AG04449 (cell line): ENCODE measurements at places on chromosomes 6 and 20.

- DNase-seq: peak; percentile 92
Measured at GRCh38 chr20:51327251-51327841, 215.2 kb downstream of the NFATC2 start.

GRCh38 chr20:60263725-60264709 lies 305.8 kb downstream of the CDH26 start:
- no peak for DNase-seq

- DNase-seq: peak; percentile 31
Measured at GRCh38 chr6:18242062-18242851, 22.1 kb downstream of the DEK start.

GRCh38 chr6:34093854-34094430 lies 51.9 kb downstream of the GRM4 start:
- DNase-seq: no peak

DNA sequence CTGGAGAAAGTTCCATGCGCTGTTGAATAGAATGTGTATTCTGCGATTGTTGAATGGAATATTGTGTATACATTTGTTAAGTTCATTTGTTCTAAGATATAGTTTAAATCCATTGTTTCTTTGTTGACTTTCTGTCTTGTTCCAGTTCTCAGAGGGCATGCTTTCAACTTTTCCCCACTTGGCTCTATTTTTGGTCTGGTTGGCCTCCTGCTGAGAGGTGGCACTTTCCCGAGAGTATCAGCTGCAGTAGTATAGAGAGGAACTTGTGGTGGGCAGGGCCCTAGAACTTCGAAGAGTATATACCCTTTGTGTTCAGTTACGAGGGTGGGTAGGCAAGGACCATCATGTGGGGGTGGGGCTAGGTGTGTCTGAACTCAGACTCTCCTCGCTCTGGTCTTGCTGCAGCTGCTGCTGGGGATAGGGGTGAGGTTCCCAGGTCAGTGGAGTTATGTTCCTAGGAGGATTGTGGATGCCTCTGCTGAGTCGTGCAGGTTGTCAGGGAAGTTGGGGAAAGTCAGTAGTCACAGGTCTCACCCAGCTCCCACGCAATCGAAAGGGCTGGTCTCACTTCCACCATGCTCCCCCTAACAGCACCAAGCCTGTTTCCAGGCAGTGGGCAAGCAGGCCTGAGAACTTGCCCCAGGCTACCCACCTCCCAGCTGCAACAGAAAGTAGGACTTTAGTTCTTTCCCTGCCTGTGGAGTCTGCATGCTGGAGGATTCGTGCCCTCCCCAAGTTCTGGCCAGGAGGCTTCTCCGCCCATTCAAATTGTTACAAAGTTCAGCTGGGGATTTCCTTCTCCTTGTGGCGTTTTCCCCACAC lies 118.9 kb upstream of the SSTR4 start:
- DNase-seq: no peak

- no peak for DNase-seq
Measured at GRCh38 chr6:132816660-132817059, 2.3 kb downstream of the RPS12 start.

- DNase-seq: no peak
Measured at GRCh38 chr6:148827416-148828045, 80.7 kb downstream of the UST start.

DNA sequence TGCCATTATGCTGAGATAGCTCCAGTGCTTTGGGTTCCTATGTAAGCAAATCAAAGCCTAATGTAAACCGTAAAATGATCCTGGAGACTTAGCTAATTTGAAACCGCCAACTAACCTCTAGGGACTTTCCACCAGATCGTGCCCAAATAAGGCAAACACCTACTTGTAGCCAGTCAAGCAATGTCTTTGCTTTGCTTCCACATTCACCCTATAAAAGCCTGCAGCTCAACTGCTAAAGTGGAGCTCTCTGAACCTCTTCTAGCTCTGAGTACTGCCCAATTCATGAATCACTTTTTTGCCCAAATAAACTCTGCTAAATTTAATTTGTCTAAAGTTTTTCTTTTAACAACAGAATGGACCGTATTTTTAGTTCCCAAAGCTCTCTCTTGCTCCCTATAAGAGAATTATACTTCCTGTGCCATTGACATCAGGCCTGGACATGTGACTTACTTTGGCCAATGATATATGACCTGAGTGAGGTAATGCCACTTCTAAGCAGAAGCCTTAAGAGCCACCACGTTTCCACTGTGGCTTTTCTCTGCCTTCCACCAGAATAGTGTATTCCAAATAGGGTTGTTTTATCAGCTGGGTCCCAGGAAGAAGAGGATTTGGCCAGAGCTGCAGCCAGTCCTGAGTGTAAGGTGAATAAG lies 34.8 kb upstream of the PSMF1 start:
- DNase-seq: no peak

GRCh38 chr20:63446216-63447024 lies 26.0 kb downstream of the KCNQ2 start:
- DNase-seq: no peak

DNA sequence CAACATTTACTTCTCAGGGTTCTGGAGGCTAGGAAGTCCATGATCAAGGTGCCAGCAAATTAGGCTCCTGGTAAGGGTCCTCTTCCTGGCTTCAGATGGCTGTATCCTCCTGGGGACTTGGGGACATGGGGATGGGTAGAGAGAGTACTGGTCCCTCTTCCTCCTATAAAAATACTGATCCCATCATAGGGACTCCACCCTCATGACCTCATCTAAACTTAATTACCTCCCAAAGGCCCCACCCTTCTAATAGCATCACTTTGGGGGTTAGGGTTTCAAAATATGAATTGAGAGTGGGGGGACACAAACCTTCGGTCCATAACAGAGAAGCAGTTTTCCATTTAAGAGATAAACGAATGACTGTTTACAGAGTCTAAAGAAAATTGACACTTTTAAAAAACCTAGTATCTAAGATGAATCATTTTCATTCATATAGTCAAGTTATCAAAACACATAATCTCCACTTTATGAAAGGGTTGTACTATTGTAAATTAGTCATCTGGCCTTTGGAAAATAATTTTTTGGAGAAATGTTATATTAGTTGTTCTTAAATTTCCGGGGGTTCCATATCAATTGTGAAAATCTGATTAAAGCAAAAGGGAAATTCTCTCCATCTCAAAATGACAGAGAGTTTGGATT lies 33.5 kb downstream of the ELOVL5 start:
- DNase-seq: no peak

DNA sequence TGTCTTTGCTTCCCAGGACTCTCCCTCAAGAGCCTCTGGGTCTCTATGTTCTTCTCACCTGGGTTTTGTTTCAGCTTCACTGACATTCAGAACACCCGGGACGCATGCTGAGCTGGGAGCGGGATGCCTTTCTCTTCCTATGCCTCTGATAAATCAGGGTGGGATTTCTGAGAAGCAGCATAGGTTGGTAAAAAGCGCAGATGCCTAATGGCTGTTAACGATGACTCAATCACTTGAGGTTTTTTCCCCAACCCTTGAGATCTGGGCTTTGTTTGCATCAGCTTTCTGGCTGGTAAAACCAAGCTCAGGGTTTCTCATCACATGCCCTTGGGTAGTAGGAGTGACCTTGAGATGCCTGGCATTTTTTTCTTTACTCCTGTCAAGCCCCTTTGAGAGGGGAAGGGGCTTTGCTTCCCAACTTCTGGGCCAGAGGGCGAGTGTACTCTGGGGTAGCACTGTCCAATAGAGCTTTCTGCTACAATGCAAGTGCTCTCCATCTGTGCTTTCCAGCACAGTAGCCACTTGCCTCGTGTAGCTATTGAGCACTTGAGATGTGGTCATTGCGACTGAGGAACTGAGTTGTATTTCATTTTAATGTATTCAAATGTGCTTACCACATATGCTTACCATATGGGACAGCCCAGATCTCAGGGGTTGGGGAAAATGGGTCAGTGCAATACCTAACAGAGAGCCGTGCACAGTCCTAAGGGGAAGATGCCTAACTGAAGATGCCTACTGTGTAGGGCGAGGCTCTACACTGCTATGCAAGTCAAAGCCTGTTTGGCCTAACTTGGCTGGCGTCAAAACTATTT lies 69.1 kb downstream of the PPP1R14C start:
- DNase-seq: no peak

- DNase-seq: no peak
Measured at GRCh38 chr6:35486005-35486925, 10.6 kb downstream of the TEAD3 start.

DNA sequence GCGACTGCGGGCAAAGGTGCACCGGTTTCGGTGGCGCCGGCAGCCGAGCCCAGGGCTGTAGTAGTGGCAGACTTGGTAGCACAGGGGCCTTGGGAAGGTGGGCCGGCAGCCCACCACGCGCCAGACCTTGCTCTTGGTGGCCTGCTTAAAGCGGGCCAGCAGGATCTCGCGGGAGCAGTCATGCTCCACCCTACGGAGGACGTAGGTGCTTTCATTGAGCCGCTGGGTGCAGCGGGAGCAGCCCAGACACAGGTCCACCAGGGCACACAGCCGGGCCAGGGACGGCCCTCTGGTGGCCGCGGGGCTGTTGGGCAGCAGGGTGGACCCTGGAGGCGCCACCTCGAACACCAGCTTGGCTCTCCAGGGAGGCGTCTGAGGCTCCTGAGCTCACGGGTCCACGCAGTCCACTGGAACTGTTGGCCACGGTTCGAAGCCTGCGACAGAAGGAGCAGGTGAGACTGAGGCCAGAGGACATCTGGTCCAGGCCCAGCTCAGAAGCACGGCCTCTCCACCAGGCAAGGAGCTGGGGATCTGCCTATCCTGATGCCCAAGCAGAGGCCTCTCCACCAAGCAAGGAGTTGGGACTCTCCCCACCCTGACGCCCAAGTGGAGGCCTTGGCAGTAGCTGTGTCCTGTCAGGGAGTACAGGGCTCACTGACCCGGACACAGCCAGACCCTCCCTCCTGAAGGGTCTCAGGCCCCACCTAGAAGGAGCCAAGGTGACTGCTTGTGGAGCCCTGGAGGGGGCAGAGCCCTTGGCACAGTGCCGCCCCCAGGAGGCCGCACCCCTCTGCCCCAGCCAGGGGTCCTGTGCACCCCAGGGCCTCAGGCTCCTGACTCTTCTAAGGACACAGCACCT lies 1.0 kb downstream of the HELZ2 start:
- no peak for DNase-seq

- no peak for DNase-seq
Measured at GRCh38 chr20:44166008-44166407, 21.0 kb downstream of the JPH2 start.

GRCh38 chr6:14983599-14984518 lies 262.0 kb upstream of the JARID2 start:
- DNase-seq: no peak

DNA sequence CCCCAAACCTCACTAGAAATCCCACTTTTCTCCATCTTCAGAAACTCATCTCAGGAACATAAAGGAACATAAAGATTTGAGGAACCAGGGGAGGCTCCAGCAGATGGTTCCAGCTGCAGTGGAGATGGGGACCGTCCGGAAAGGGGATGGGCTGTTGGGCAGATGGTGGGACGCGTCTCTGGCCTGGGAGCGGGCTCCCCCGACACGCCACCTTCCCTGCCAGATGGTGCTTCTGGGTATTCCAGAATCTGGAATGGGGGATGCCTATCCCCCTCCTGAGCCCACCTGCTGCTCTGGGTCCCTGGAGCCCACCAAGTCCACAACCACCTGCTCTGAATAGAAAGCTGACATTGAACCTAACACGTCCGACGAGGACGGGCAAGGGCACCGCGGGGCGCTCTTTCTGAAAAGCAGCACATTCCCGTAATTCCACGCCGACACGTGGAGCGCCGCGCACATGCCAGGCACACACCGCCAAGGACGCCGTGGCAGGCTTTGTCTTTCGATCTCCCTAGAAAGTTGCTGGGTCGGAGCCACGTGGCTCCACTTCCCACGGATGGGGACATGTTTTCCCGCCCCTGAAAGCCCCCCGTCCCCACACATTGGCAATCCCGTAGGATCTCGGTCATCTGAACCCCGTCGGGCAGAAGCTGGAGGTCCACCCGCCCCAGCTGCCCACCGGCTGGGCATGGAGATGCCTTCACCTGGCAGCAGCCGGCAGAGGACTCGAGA lies 27.3 kb downstream of the SLC2A4RG start:
- no peak for DNase-seq

DNA sequence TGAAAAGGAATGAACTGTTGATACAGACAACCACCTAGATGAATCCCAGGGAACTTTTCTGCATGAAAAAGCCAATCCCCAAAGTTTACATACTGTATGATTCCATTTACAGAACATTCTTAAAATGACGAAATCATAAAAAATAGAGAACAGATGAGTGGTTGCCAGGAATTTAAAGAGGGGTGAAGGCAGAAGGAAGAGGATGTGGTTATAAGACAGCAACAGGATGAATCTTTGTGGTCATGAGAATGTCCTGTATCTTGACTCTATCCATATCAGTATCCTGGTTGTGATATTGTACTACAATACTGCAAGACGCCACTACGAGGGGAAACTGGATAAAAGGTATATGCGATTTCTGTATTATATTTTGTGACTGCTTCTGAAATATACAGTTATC lies 70.1 kb upstream of the EMILIN3 start:
- DNase-seq: peak; percentile 82

GRCh38 chr6:97394160-97394748 lies 111.2 kb upstream of the MMS22L start:
- DNase-seq: no peak

GRCh38 chr6:16602035-16602434 lies 159.2 kb downstream of the ATXN1 start:
- DNase-seq: no peak
